ENCODE measurements at places on chromosomes 3 and 15.
A peak's percentile ranks its signal among the peaks of the same experiment; 100 is the strongest.

DNA sequence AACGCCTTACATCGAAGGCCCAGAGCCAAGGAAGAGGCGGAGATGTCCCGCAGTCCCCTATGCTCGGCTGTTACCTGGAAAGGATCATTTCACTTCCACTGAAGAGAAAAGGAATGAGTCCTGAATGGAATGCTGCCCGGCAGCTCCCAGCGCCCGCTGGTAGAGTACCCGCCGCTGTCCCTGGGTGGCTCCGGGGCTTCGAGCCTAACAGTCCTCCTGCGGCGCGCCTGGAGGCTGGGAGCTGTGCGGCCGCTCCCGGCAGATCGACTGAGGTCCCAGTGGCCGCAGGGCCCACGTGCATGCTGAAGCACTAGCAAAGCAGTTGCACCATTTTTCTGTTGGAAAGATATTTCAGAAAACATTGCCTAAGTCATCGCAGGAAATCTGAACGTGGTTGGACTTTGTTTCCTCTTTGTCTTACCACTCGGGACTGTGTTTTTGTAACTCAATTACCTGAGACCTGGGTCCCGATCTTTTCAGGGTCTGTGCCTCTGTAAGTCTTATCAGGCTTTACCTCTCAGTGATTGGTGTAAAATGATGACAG, 984 bp downstream of the RNU6-1 start:
- DNase-seq: peak; percentile 38

DNA sequence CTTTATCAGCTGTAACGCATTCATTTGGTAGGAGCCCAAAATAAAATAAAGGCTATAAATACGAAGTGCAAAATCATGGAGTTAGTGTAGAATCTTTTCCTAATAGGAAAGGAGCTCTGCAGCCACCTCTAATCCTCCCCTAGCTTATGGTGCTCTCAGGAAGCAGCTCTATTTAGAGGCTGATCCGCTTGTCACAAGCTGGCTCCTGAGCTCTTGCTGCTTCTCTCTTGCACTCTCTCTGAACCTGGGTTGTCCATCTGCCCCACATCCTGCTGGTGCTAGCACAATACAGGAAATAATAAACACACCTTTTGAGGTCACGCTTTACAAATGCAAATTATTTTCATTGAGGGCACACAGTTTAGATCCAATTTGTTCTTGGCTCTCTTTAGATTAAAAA, 37.3 kb upstream of the BFSP2 start:
- DNase-seq: no peak

GRCh38 chr3:120652281-120652680, 29.8 kb downstream of the HGD start:
- no peak for DNase-seq

DNA sequence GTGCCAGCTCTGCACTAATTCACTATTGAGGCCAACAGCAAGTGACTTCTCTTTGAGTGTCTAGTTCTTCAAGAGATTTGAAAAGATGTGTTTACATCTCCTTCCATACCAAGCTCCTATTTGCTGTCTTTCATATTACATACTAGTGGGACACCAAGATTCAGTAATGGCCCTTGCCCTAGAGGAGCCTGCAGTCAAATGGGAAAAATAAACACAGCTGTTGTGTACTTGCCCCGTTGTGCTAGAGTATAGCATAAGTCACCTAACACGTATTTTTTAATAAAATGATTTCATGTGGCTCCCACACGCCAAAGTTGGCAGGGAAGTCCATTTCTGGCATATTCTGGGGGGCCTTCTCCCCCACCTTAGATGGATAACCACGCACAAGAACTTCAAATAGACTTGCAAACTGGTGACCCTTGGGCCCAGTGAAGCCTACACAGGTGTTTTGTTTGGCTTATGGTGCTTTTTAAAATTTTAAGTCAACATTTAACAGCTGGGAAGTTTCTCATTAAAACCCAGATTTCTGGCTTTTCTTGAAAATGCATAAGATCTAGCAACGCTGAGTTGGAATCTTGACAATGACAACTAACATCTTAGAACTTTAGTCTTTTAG, 95.3 kb upstream of the LPP start:
- no peak for DNase-seq

DNA sequence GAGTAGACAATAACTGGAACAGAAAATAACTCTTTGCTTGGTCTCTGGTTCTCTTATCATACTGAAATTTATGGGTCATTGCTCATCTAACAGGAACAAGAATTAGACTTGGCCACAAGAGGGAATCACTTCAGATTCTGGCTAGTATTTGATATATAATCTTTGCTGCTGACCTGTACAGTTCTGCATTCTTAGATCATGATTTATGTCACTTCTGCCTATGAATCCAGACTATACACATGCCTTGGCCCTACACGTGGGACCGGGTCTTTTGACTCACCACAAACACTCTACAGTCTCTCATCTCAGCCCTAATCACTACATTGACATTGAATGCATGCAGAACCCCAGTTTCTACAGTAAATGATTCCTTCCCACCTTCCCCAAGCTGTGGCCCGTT, 162.5 kb upstream of the SOX2 start:
- no peak for DNase-seq

DNA sequence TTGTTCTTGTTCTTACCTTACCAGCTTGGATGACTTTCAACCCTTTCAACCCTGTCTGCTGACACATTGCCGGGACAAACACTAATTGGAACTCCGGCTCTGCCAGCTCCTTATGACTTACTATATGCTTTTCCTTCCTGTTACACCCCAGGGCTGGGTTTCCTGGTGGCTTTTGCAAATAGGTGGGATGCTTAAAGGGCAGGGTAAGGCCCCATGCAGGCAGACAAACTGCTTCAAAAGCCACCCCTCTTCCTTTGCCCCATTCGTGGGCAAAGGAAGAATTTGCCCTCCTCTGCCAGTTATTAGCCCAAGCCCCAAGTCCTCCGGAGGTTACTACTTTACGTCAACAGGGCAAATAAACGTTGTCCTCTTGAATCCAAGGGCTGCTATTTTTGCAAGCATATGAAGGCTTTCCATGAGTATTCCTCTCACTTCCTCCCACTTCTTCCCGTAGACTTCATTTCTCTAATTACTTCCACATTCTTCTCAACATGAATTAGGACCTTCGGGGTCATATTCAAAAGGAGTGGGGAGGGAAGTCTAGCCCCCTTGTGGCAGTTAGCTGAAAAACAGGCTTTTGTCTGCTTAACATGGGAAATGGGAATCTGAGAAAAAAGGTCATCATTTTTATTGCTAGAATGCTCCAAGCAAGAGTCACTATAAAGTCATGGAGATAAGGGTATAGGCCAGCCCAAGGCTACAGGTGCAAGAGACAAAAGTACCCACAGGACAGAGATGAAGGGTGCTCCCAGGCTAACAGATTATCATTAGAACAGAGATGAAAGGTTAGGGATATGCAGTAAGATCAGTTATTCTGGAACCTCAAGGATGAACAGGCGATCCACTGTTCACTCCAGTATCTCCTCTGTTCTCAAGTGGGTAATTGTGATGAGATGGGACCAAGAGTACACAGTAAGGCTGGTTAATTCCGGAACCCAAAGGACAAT, 56.3 kb upstream of the FSTL1 start:
- DNase-seq: peak; percentile 59

DNA sequence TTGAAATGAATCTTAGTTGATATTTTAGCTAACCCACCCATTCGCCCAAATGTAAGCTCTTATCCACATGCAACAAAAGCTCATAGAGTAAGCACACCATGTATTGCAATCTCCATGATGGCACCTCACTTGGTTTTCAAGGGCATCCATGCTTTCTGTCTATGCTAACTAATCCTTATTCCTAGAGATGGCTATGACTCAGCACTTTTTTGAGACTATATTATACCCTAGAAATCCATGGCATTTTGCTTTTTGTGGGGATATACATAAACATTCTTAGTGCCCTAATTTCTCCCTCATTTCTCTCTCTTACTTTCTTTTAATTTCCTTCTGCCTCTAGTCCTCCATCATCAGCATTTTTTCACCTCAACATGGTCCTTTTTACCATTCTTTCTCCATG, 168.5 kb upstream of the STT3B start:
- no peak for DNase-seq

DNA sequence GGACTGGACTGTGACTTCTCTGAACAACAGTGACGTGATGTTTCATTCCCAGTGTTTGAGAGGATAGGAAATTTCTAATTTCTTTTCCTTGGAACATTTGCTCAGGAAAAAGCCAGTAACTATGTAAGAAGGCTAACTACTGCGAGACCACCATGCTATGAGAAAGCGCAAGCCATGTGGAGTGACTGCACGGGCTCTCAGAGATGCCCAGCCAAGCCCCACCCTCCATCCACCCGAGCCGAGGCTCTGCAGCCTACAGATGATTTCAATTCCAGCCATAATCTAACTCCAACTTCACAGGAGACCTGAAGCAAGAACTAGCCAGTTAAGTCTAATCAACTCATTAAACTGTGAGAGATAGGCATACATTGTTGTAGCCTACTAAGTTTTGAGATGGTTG, 124.3 kb downstream of the GREM1 start:
- no peak for DNase-seq

DNA sequence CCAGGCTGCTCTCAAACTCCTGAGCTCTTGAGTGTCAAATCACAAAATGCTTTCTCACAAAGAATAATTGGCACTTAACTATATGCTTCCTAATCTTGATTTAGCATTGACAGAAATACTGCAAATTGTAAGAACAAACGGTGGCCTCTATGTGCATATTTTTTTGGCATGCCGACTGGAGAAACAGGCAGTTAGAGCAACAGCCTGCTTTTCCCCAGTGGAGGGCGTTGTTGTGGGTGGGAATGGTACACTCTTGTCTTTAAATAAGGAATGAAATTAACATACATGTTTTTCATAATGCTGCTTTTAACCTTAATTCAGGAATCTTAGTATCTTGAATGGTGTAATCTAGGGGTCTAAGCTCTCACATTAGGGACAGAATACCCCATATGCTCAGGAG, 31.1 kb upstream of the SV2B start:
- no peak for DNase-seq
